ENCODE measurements at places on chromosomes 6 and 20.
A peak's percentile ranks its signal among the peaks of the same experiment; 100 is the strongest.

- no peak for DNase-seq
These were observed 15.5 kb upstream of the ZFP57 start for GRCh38 chr6:29696147-29697125.

DNA sequence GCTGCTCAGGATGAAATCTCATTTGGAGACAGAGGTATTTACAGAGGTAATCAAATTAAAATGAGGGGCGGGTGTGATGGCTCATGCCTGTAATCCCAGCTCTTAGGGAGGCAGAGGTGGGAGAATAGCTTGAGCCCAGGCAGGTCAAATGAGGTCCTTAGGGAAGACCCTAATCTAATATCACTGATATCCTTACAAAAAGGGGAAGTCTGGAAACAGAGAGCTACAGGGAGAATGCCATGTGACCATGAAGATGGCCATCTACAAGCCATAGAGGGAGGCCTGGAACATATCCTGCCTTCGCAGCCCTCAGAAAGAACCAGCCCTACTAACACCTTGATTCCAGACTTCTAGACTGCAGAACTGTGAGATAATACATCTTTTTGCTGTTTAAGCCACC, 8.3 kb downstream of the MTCL3 start:
- DNase-seq = no peak

DNA sequence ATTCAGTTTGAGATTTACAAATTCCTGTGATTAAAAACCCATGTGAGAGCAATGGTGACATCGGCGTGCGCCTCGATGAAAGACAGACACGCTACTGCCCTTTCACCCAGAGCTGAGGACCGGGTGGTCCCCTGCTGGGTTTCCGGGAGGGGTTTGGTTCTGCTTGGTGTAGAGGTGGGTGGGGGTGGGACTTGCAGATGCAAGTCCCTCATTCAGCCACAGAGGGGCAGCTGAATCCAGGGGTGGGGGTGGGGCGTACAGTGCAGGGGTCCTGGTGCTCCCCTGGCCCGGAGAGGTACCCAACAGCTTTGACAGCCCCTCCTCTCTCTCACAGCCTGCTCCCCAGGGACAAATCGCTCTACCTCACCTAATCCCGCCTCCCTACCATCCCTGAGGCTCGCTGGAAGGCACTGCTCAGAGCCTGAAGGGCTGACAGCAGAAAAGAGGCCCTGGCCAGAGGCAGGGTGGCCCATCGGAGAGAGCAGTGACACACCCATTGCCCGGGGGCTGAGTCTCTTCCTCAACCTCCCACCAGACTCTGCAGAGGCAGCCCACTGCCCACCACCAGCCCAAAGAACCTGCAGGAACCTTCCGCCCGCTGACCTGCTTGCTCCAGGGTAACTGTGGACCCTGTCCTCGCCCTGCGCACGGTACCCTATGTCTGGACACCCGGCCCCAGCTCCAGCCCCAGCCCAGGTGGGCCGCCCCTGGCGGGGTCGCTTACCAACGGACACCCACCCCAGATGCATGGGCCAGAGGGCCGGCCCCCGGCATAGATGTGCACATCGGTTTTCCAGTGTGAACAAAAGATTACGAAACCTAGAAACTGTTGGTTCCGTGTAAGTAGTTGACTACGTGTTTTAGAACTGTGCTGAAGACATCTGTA, 118.4 kb downstream of the JPH2 start:
- no peak for DNase-seq

DNA sequence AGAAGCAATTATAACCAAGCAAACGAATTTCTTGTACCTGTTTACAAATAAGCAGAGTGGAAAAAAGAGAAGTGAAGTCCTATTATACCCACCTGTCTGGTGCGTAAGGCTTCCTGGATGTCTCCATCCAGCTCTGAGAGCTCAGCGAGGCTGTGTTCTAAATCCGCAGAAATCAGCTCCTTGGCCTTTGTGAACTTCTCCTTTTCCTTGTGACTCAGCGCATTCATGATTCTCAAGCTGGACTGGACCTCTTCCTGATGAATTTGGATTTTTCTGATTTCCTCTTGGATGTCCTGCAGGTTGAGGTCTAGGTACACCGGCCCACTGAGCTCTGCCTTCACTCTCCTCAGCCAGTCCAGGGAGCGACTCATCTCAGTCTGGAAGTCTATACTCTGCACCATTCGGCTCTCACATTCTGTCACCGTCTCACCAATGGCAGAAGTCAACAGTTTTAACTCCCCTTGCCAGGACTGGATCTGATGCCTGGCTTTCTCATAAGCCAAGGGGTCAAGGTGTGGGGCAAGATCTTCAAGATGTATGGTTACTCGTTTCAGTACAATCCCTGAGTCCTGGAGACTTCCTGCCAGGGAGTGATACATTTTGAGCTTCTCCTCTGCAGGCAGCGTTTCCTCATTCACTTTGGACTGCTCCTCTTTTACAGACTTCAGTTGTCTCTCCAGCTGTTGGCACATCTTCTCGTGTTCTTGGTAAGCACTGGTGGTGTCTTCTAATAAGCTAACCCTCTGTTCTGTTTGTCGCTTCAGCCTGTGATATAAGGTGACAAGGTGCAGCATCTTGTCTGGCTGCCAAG, 307.3 kb downstream of the SYNE1 start:
- no peak for DNase-seq

- DNase-seq = no peak
These were observed 309.2 kb downstream of the CDC5L start for GRCh38 chr6:44696686-44697085.

DNA sequence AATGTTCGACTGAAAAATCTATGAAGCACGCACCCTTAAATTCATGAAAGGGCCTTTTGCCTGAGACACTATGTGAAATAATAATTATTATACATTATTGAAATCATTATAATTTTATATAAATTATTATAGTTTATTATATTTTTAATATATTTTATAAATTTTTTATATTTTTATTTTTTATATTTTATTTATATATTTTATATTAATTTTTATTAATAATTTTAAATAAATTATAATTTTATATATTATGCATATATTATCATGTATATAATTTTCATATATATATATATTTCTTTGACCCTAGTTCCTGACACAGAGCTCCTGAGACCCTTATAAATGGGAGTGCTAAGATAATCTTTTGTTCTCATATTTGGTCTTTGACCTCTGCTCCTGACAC, 13.5 kb downstream of the NCR2 start:
- no peak for DNase-seq

GRCh38 chr6:125918681-125919566, 37.6 kb upstream of the HINT3 start:
- DNase-seq = peak; percentile 32

DNA sequence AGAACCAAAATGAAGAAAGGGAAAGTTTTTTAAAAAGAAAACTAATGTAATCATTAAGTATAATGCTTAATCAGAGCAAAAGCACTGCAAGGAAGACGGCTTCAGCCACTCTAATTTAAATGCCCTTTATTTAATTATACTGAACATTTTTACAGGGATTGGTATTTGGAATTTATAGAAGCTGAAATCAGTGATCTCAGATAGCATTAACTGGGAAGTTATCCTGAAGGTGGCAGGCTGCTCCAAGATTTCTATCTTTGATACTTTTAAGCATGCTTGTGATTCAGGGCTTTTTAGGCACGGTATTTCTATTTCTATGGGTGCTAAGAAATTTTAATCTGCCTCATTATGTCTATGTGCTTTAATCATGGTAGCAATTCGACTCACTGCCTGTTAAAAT, 1.3 kb upstream of the NDUFAF4 start:
- peak; percentile 13 for DNase-seq

GRCh38 chr6:41621802-41622201, 16.5 kb upstream of the MDFI start:
- DNase-seq = no peak

DNA sequence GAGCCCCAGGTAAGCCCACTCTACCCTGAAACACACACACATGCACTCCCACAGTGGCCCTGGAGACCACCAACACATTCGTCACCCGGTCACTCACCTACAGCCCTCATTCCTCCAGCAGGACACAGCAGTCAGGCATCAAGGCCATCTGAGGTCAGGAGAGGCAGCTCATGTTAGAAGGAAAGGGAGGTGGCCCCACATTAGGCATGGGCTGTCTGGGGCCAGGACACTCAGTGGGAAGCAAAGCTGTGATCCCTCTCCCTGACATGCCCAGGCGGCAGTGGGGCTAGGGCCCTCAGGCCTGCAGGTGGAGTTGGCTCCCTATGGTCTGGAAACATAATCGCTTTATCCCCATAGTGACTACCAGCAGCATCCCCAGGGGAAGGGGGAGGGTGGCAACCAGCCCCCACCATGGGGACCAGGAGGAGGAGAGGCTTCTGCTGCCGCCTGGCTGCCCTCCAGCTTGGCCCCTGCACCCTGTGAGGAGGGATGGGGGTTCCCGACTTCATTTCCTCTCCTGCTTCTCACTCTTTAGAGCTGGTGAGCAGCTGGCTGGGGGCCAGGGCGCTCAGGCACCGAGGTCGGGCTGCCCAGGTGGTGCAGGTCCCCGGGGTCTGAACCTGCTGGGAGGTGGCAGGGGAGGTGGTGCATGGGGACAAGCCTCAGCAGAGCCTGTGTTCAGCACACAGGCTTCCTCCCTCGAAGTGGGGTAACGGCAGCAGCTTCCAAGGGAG, 76.6 kb upstream of the CST7 start:
- DNase-seq = no peak

DNA sequence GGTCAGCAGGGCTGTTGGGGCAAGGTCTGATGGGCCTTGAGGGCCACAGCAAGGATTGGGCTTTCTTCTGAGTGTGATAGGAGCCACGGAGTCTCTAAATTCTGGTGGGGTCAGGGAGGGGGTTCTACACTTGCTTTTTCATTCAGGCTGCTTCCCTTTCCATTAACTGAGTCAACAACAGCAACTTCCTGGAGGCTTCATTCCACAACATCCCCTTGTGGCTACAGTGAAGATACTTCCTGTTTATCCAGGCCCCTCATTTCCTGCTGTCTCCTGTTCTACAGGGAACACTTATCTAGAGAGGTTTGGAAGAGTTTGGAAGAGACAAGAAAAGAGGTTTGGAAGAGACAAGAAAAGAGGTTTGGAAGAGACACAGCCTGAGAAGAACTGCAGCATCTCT, 144.8 kb upstream of the ENPP5 start:
- DNase-seq = no peak

GRCh38 chr20:23419657-23419994, 1.7 kb downstream of the NAPB start:
- no peak for DNase-seq

DNA sequence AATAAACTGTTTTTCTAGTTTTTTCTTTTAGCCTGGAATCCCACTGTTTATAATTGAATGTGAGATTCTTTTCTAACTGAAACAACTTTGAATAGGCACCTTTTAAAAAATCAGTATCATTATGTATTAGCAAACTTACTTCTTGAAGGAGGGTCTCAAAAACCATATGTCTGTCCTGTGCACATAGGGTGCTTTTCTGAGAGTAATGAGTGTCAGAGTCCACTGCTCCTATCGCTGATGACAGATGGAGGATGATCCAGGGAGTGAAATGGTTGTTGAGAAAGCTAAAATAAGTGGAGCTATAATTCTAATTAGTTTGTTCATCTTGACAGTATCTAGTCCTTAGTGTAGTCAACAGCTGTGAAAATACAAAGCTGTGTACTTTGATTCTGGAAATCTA, 35.8 kb downstream of the MEI4 start:
- no peak for DNase-seq

DNA sequence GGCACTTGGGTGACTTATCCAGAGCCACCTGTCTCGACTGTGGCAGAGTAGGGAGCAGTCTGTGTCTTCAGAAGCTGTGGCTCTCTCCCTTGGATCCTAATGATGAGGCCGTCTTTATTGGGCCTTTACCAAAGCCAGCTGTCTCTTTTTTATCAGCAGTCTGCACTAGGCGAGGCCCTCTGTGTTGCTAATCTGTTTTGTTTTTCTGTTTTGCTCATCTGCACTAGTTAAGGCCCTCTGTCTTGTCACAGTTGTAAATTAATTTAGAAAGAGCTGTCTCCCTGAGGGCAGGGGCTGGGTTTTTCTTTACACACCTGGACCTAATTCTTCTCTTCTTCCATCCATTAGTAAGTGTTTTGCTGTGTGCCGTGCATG, 45.0 kb downstream of the CDS2 start:
- DNase-seq = no peak

DNA sequence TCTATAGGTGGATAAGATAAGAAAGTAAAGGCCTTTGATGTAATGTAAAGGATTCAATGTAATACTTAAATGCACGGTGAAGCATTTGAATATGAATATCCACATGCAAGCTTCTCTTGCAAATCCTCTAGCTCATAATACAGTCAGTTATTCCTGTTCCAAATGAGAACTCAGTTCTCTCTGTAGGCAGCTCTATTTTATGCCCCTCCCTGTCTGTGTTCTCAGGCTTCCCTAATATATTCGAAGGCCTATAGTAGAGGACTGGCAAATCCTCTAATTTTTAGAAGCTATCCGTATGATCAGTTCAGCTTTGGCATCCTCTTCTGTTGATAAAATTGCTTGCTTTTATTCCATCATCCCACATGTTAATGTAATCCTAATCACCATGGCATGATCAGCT, 200.2 kb downstream of the UBE3D start:
- no peak for DNase-seq

DNA sequence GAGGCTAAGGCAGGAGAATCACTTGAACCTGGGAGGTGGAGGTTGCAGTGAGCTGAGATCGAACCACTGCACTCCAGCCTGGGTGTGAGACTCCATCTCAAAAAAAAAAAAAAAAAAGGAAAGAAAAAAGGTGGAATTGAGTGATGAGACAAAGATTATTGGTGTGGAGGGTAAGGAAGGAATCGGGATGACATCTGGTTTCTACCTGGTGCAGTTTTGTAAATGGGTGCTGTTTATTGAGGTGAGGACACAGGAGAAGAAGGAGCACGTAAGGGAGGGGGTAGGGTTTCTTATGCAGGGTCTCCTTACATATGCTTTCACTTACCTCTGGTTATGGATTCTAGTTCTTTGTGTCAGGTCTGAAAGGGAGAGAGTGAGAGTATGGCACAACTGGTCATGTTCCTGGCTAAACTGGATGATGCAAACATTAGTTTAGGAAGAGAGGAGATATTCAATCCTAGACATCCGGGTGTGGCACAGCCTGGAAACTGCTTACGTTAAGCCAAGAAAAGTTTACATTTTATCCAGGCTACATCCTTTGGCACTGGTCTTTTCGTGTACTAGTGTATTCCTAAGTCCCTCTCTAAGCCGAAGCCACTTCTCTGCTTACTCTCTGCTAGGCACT, 5.4 kb downstream of the RALY start:
- DNase-seq = no peak

GRCh38 chr6:118696271-118696670, 44.9 kb upstream of the CEP85L start:
- no peak for DNase-seq

- DNase-seq = no peak
These were observed 779 bp downstream of the HEBP2 start for GRCh38 chr6:138404666-138405337.

DNA sequence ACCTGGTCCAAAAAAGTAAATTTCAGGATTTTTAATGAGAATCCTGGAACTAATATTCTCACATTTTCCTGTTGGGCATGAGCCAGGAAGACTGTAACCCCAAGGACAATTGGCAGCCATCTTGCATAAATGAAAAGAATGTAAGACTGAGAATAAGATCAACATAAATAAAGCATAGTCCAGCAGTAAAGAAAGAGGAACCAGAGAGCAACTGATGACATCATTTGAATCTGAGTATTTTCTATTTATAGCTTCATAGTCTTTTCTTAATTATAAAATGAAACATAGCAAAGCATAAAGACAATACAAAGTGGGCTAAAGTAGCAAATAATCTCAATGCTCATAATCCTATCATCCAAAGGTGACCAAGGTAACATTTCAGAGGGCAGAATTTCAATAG, 26.6 kb upstream of the FBXL4 start:
- DNase-seq = no peak

- DNase-seq = no peak
These were observed 30.1 kb downstream of the CASP8AP2 start for GRCh38 chr6:89859744-89860143.

- no peak for DNase-seq
These were observed 54.1 kb upstream of the KCNG1 start for GRCh38 chr20:51076786-51077685.
